ENCODE measurements at places on chromosomes 3 and 15.

DNA sequence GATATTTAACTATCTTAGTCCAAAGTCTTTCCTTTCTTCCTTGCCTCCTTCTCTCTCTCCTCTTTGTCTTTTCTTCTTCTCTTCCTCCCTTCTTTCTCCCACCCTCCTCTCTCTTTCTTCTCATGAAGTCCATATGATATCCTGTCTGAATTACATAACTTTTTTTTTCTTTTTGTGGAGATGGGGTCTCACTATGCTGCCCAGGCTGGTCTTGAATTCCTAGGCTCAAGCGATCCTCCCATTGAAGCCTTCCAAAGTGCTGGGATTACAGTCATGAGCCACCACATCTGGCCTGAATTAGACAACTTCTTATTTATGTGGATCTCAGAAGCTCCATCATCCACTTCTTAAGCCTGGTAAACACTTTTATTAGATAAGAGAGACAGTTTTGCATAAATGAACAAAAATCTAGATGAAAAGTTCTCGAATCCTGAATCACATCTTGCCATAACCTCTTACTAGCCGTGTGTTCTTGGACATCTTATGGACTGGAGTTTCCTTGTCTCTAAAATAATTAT, 206.5 kb downstream of the LPP start:
- DNase-seq, result no peak

DNA sequence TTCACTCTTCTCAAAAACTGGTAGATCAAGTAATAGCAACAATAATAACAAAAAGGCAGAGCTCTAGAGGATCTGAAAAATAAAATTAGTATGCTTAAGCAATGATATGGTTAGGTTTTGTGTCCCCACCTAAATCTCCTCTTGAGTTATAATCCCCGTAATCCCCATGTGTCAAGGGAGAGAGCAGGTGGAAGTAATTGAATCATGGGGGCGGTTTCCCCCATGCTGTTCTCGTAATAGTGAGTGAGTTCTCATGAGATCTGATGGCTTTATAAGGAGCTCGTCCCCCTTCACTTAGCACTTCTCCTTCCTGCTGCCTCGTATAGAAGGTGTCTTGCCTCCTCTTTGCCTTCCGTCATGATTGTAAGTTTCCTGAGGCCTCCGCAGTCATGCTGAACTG, 60.2 kb upstream of the ABHD2 start:
- DNase-seq, result no peak

GRCh38 chr15:70477750-70478250, 285.6 kb downstream of the UACA start:
- DNase-seq, result no peak

DNA sequence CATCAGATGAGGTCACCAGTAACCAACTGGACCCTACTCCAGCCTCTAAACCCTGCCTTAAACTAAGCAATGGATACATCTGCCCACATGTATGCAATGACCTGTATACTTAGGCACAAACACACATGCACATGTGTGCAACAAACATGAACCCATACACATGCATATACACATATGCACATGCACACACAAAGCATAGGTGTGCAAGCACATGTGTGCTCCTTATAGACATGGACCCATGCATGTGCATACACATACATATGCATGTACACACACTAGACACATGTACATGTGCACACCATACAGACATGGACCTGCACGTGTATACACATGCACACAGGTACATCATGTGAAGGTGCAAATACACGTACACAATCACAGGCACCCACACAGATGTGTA, 8.6 kb upstream of the TRH start:
- DNase-seq, result no peak
